Activated T-helper 2 cell treated with anti-CD3 and anti-CD28 coated beads, Interferon-gamma antibody, Interleukin-2, Interleukin-4, amounts not matched to agents 10 μg/mL and 5 μg/mL and 100 μg/mL, durations not matched to agents 14 hours and 24 hours and 36 hours (primary cell): ENCODE measurements at places on chromosomes 1 and 21. TPM values are rescaled to one million over a fixed set of nuclear protein-coding genes. Genes with fewer than 3 reads are reported as not detected.
A peak's percentile ranks its signal among the peaks of the same experiment; 100 is the strongest.

GRCh38 chr1:96992871-96993270 lies 271.3 kb downstream of the PTBP2 start:
- no peak for DNase-seq
- H3K4me3 ChIP-seq: no peak overlapping the region
- H3K27me3 ChIP-seq: no peaks in the 10 kb centered on the region
- no peaks in the 10 kb centered on the region for H3K36me3 ChIP-seq
- no peak overlapping the region for H3K27ac ChIP-seq

The TMEM82 gene
- not detected in 2 replicates for total RNA-seq

The LCE1D gene
- not detected in 2 replicates for total RNA-seq

DNA sequence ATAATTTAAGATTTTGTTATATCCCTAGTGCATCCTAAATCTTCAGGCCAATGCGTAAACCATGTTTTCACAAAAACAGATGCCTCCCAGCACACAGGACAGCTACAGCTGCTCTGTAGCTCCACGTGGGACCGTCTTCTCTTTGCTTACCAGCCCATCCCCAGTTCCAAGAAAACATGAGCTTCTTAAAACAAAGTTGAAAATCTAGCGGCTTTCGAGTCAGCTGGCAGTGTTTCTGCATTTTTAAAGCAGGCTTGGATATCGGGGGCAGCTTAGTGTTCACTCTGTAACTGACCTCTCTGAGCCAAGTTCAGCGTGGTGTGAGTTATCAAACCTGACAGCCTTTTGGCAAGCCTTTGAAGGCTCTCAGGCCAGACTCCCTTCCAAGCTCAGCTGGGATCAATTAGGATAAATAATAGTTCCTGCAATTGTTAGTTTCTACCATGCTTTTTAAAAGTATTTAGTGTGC lies 881.5 kb downstream of the LTN1 start:
- H3K36me3 ChIP-seq: no peaks in the 10 kb centered on the region
- H3K4me1 ChIP-seq: no peaks in the 10 kb centered on the region
- no peaks in the 10 kb centered on the region for H3K27me3 ChIP-seq
- no peak for DNase-seq
- H3K27ac ChIP-seq: no peak overlapping the region

The DLGAP3 gene
- 0.32 and 0.48 TPM in 2 replicates for total RNA-seq

GRCh38 chr1:212295579-212295978 lies 10.4 kb downstream of the PPP2R5A start:
- H3K36me3 ChIP-seq: peaks cover 26% of the 10 kb centered on the region
- H3K27me3 ChIP-seq: no peaks in the 10 kb centered on the region
- no peak overlapping the region for H3K4me3 ChIP-seq
- no peak for DNase-seq

DNA sequence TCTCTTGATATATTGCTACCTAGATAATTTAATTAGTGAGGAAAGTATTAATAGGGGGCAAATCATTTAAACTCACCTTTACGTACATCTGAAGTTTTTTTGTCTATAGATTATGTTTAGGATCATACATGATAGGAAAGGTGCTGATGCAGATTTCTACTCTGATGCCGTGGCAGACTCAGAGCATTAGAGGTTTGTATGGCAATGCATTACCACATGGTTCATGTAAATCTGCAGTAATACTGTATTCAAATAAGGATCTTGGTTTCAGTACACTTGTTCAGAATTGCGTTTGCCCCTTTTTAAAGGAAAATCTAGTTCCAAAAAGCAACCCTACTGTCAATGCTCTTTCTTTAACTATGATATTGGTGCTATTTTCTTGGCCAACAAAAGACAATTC lies 288.3 kb downstream of the PTPRC start:
- H3K27ac ChIP-seq: no peak overlapping the region
- no peak for DNase-seq
- H3K27me3 ChIP-seq: no peaks in the 10 kb centered on the region

The C1orf226 gene
- total RNA-seq: 0.05 and 0.07 TPM in 2 replicates

The KCNA3 gene
- 24.0 and 24.4 TPM in 2 replicates for total RNA-seq

DNA sequence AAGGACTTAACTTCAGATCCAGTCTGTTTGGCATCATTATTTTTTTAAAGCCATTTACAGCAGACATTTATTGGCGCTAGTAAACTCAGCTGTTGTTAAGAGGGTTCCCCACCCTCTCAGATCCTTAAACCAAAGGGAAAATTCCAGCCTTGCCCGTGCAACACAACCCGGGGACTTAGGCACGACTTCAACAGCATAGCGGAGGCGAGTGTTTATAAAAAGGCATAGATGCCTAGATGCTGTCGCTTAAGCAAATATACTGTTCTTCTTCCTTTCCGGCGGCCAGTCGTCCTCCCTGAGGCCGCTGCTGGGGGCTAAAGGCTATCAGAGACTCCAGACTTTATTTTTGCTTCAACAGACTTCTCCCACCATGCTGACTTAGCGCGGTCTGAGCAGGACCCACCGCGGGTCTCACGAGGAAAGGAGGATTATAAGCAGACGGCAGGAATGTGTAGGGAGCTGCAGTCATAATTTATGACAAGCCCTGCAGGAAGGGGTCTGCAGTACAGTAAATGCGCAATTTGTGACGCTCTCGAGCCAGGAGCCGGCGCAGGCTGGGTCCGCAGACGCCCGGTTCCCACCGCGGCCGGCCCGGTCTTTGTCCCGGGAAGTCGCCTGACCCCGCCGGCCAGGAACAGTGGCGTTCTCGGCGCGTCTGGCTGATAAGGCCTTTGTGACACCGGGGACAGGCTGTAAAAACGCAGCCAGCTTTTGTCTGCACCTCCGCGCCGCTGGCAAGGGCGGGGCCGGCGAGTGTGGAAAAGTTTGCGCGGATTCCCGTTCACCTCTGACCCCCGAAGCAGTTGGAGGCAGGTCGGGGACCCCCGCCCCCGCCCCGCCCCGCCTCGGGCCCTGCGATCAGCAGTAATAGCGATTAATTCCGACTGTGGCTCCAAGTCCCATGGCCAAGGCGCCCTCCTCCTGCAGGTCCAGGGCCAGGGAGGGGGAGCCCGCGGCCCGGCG lies 61.2 kb upstream of the ARHGEF16 start:
- H3K4me1 ChIP-seq: no peaks in the 10 kb centered on the region
- no peaks in the 10 kb centered on the region for H3K36me3 ChIP-seq
- H3K27me3 ChIP-seq: peaks cover 26% of the 10 kb centered on the region
- no peak overlapping the region for H3K27ac ChIP-seq

DNA sequence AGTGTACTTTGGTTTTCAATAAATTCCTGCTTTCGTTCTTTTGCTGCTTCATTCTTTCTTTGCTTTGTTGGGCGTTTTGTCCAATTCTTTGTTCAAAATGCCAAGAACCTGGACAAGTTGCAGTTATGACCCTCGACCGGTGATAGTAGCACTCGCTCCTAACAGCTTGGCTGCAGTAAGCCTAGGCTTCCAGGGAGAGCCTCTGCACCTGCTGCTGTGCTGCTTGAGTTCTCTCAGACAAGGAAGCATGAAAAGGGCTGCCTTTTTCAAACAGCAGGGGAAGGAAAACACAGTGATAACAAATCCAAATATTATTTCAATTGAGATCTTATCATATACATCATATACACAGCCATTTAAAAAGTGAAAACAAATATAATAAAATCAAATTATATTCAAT lies 12.8 kb upstream of the RIPK4 start:
- no peak overlapping the region for H3K27ac ChIP-seq
- H3K4me1 ChIP-seq: peaks cover 10% of the 10 kb centered on the region
- peaks cover 60% of the 10 kb centered on the region for H3K27me3 ChIP-seq
- no peak for DNase-seq
- no peak overlapping the region for H3K4me3 ChIP-seq

The FCRL4 gene
- not detected in 2 replicates for total RNA-seq

DNA sequence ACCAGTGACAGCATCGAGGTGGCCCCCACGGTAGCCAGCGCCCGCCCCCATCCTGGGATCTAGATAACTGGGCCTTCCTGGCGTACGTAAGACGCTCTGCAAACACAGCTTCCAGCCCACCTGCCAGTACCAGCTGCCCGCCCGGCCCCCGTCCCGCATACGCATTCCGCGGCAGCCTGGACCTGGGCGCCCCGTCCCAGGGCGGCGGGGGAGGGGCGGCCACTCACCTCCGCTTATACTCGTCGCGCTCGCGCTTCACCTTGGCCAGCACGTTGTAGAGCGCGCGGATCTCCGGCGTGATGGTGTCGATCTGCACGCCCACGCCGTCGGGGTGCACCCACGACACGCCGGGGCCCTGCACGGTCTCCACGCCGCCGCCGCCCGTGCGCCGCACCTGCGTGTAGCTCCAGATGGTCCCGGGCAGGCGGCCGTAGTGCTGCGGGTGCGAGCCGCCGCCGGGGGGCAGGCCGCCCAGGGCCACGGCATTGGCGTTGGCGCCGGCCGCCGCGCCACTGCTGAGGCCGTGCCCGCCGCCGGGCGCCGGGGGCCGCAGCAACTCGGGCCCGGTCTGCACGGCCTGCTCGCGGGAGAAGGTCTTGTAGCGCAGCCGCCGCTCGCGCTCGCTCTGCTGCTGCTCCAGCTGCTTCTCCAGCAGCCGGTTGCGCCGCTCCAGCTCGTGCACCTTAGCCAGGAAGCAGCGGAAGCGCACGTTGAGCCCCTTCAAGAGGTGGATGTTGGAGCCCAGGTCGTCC lies 859 bp downstream of the IFFO2 start:
- peak overlapping the region; percentile 86 for H3K4me3 ChIP-seq
- H3K4me1 ChIP-seq: peaks cover 59% of the 10 kb centered on the region
- peaks cover 4% of the 10 kb centered on the region for H3K27me3 ChIP-seq
- H3K27ac ChIP-seq: peak overlapping the region; percentile 26
- peaks cover 32% of the 10 kb centered on the region for H3K36me3 ChIP-seq

- no peak overlapping the region for H3K27ac ChIP-seq
- H3K36me3 ChIP-seq: no peaks in the 10 kb centered on the region
Observed at GRCh38 chr1:165551469-165551868, 7.7 kb downstream of the LRRC52 start.

The SLC45A3 gene
- 1.5 and 2.0 TPM in 2 replicates for total RNA-seq

DNA sequence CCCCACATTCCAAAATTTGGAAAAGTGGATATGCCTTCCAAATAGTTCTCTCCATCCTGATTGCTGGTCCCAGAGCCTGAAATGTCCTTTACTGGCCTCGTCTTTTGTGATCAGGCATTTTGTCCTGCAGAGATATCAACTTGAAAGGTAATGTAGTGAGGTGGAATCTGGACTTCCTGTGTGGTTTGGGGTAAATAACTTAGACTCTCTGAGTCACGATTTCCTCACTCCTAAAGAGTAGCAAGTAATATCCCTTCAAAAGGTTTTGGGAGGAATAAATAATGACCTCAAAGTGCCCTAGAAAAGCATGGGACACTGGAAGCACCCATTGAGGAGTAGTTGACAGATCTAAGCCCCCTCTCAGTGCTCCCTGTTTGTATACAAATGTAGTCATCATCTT lies 426.6 kb downstream of the OMA1 start:
- H3K27ac ChIP-seq: no peak overlapping the region
- H3K4me3 ChIP-seq: no peak overlapping the region
- DNase-seq: no peak

The EFNA3 gene
- 6.0 and 7.1 TPM in 2 replicates for total RNA-seq

GRCh38 chr1:109490029-109490933 lies 3.6 kb upstream of the CYB561D1 start:
- no peak overlapping the region for H3K4me3 ChIP-seq
- DNase-seq: peak; percentile 55
- H3K4me1 ChIP-seq: peaks cover 16% of the 10 kb centered on the region
- H3K27ac ChIP-seq: no peak overlapping the region
- peaks cover 31% of the 10 kb centered on the region for H3K36me3 ChIP-seq
- H3K27me3 ChIP-seq: no peaks in the 10 kb centered on the region

The CDK18 gene
- 0.37 and 0.68 TPM in 2 replicates for total RNA-seq
